Left colon (tissue), 2 donors: ENCODE measurements at places on chromosomes 4 and X. TPM values are rescaled to one million over a fixed set of nuclear protein-coding genes. Genes with fewer than 3 reads are reported as not detected.

DNA sequence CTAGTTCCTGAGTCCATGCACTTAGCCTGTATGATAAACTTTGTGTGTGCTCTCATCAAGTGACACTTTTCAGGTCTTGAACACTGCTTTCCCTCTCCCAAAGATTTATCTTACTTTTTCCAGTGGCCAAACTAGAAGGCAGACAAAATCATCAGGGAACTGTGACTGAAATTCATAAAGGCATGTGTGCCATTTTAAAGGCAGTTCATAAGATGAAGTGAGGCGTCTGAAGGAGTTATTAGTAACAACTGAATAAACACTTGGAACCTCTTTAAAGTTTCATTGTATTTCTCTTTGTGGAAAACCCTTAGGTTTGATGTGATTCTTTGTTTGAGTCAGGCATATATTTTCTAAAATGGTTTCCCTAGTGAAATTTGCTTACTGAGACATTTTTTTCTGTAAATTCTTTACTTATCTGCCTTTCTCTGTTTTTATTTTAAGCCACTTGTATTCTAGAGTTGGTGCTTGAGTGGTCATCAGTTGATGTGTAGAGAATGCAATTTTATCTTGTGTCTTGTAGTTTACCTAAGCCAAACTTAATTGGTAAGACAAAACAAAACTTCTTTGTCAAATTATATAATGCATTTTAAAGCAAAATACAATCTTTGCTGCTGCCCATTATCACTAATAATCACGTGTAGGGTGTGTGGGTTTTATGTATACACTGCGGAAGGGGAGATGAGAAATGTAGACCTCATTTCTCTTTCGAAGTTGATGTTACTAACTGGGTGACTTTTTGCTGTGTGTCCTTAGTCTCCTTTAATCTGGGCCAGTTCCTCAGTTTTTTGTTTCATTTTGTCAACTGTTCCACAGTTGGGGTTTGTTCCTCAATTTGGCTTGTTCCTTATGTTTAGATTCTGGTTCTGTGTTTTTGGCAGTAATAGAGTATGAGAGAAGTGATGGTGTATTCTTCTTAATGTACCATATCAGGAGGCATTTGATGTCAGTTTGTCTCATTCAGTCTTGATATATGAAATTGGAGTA is 56.8 kb downstream of the RBPJ start:
- no peak for DNase-seq

- no peak for DNase-seq
Observed at GRCh38 chrX:136142592-136142991, 4.7 kb upstream of the FHL1 start.

HSD17B13 gene
- total RNA-seq = 1.1 TPM

DNA sequence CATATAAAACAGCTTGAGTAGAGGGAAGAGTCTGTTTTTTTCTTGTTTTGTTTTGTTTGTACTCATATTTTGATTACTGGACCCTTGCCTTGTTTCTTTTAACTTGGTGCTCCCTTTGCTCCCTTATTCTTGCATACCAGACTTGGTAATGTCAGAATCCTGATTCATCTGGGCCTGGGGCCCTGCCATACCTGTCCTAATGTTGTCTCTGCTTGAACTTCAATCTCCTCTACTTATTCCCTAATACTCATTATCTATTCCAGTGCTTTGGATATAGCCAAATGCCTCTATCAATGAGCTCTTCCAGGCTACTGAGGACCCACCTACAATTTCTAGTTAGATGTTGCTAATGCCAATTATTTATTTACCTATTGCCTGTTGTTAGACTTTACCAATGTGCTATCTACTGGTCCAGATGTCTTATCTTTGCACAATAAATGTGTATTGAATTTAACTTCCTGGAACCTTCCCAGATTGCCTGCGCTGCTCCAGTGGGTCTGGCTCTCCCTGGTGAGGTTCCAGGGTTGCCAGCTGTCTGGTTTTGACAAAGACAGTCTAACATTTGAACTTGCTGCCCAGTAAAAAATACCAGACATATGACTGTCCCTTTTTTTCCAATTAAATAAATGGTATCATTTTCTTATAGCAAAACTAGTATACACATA is 64.4 kb upstream of the ACSL4 start:
- DNase-seq = no peak

DNA sequence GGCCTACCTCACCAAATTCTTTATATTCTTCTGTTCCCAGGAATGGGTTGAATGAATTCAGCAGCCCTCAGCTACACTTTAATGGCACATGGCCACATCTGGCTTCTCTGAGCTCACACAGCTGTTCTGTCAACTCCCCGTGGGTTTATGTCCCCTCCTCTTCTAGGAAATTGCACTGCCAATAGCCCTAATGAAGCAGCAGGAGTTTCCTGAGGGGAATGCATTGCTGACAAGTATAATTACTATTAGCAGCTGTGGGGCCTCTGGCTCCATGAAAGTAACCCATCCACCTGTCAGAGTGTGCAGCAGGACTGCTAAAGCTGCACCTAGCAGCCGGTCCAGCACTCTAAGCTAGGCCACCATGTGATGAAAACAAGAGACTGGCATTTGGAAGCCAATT is 50.3 kb downstream of the FTHL17 start:
- DNase-seq = no peak

DNA sequence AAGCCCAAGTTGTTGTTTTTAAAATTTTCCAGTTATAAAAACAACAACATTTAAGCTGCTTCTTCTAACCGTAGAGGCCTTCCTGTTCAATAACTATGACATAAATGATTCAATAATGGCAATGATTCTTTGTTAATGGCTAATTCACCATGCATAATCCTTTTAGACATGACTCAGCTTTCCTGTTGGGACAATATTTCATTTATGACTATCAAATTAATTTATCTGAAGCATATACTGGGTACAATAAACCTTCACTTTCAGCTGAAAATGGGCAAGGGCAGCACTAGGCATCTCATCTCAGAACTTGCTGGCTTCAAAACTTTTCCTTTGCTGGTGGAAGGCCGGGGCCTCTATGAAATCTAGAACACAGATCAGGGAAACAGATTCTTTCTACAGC is 38.9 kb downstream of the TBC1D9 start:
- no peak for DNase-seq

GRCh38 chr4:151797131-151797530 is 36.3 kb upstream of the GATB start:
- peak; percentile 47 for DNase-seq

DNA sequence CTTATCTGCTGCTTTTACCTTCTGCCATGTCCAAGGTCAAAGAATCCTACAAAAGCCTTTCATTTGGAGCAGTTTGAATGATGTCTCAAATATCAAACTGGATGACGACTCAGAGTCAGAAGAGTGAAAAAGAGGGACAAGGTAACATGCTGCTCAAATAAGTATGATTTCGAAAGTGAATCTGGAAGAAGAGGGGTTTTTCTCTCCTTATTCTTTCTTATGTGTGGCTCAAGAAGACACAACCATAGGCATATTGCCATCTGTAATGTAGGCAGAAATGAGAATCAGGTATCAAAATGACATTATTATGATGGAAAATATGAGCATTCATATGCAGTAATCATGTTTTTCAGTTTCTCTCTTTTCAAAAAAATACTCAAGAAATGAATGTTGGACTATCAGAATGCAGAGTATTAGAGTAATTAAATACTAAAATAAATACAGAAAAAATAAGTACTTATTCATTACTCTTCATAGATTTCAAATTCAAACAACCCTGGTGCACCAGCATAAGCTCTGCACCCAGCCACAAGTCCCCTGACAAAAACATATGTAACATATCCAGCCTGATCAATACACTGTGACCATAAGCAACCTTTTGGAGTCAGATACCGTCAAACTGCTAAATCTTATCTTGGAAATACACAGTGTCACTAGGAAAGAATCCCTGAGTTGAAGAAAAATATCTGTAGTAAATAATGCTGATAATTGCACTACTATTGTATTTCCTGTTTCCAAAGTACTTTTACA is 468.6 kb downstream of the INPP4B start:
- no peak for DNase-seq
